Kidney (tissue), 22 donors: ENCODE measurements at places on chromosomes 16 and 17.
A peak's percentile ranks its signal among the peaks of the same experiment; 100 is the strongest.

DNA sequence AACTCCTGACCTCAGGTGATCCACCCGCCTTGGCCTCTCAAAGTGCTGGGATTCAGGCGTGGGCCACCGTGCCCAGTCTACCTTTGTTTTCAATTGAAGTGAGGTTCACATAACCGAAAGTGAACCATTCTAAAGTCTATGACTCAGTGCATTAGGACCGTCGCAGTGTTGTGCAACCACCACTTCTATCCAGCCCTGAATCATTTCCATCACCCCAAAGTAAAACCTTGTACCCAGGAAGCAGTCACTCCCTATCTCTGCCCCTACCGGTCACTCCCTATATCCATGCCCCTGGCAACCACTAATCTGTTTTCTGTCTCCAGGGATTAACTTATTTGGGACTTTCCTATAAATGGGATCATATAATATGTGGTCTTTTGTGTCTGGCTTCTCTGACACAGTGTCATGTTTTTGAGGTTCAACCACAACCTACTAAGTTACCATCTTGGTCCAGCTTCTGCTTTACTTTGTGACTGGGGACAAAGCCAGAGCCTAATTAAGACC is 28.3 kb upstream of the CDC42EP4 start:
- DNase-seq: no peak

GRCh38 chr16:12339686-12340085 is 363.2 kb downstream of the SNX29 start:
- DNase-seq: no peak

- DNase-seq: no peak
Observed at GRCh38 chr16:51326131-51326856, 175.2 kb upstream of the SALL1 start.

DNA sequence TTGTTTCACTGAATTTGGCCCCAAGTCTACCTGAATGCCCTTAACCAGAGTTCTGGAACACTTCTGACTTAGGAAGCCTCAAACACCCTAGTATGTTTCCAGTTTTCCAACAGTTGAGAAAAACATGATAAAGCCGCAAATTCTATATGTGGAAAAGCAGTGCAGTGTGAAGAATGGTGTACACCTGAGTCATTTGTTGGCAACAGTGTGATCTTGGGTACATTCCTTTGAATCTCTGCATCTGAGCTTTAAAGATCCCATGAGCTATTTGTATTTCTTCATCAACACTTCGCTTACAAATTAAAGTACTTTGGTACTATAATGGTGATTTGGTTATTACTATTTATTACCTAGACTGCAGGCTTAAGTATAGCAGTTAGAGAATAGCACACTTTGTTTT is 93.6 kb upstream of the TBX2 start:
- DNase-seq: no peak

GRCh38 chr17:41888332-41888965 is 23.2 kb upstream of the KLHL11 start:
- DNase-seq: no peak

DNA sequence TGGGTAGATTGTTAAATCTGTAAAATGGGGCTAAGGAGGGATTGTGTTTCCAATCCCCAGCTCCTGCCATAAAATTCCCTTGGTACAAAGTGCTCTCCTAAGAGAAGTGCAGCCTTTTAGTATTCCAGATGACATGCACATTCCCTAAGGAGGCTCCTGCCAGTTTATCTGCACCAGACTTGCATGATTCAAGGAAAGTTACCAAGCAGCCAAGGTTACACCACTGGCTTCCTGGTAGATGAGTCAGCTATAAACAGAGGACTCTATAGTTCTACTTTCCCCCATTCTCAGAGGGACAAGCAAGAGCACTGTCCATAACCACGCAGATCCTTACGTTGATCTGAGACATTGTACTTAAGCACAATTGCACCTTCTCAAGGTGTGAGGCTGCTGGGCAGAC is 1.9 kb downstream of the CALB2 start:
- DNase-seq: no peak

DNA sequence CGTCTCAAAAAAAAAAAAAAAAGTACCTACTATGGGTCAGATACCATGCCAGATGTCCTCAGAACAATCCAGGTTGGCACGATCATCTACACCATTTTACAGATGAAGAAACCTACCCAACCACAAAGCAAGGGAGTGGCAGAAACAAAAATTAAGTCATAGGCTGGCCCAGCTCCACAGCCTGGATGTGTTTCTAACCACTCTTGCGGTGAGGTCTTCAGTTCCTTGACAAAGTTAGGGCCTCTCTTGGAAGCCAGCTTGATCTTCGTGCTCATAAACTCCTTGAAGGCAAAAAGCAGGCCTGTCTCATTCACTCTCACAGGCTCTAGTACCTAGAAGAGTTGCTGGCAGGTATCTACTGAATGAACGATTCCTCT is 6.2 kb downstream of the GGA2 start:
- DNase-seq: peak; percentile 4

DNA sequence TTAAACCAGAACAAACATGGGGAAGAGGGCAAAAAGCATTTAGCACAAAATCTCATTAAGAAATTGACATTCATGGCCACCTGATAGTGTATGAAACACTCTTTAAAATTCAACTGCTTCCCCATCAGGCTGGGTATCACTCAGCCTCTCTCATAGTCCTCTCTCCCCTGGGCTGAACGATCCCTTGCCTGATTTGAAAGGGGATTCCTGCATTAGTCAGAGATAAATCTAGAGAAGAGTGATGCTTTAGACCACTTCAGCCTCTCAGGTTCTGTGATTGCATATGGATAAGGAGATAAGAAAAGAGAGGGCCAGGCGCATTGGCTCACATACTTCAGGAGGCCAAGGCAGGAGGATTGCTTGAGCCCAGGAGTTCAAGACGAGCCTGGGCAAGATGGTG is 280.0 kb downstream of the SOX9 start:
- no peak for DNase-seq

GRCh38 chr17:6501359-6501758 is 55.0 kb downstream of the PITPNM3 start:
- DNase-seq: no peak

DNA sequence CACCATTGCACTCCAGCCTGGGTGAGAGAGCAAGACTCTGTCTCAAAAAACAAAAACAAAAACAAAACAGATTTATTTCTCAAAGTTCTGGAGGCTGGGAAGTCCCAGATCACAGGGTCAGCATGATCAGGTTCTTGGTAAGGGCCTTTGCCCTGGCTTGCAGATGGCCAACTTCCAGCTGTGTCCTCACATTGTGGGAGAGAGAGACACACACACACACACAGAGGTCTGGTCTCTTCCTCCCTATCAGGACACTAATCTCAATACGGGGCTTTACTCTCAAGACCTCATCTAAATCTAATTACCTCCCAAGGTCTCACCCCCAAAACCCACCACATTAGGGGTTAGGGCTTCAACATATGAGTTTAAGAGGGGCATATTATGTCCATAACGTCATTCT is 26.4 kb upstream of the TAOK1 start:
- no peak for DNase-seq

DNA sequence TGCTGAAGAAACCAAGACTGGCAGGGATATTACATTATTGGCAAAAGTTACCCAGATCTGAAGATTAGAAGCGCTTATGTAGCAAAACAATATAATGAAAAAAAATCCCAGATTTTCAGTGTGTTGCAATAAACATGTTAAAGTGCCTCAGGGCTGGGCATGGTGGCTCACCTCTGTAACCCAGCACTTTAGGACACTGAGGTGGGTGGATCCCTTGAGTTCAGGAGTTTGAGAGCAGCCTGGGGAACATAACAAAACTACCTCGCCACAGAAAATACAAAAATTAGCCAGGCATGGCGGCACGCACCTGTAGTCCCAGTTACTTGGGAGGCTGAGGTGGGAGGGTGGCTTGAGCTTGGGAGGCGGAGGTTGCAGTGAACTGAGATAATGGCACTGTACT is 6.8 kb downstream of the ZNF207 start:
- no peak for DNase-seq

DNA sequence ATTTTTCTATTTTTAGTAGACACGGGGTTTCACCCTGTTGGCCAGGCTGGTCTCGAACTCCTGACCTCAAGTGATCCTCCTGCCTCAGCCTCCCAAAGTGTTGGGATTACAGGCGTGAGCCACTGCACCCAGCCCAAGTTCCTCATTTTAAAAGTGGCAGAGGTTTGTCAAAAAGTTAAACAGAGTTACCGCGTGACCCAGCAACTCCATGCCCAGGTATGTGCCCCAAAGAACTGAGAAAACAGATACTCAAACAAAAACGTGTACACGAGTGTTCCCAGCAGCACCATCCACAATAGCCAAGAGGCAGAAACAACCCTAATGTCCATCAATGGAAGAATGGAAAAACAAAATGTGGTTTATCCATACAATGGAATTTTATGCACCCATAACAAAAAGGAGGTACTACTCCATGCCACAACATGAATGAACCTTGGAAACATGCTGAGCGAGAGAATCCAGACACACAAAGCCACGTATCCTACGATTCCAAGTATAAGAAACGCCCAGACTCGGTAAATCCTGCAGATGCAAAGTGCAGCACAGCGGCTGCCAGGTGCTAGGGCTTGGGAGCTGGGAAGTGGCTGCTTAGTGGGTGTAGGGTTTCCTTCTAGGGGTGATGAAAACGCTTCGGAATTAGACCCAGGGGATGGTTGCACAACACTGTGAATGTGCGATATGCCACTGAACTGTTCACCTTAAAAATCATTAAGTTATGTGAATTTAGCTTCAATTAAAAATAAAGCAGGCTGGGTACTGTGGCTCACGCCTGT is 24.8 kb downstream of the ADCY9 start:
- DNase-seq: no peak

DNA sequence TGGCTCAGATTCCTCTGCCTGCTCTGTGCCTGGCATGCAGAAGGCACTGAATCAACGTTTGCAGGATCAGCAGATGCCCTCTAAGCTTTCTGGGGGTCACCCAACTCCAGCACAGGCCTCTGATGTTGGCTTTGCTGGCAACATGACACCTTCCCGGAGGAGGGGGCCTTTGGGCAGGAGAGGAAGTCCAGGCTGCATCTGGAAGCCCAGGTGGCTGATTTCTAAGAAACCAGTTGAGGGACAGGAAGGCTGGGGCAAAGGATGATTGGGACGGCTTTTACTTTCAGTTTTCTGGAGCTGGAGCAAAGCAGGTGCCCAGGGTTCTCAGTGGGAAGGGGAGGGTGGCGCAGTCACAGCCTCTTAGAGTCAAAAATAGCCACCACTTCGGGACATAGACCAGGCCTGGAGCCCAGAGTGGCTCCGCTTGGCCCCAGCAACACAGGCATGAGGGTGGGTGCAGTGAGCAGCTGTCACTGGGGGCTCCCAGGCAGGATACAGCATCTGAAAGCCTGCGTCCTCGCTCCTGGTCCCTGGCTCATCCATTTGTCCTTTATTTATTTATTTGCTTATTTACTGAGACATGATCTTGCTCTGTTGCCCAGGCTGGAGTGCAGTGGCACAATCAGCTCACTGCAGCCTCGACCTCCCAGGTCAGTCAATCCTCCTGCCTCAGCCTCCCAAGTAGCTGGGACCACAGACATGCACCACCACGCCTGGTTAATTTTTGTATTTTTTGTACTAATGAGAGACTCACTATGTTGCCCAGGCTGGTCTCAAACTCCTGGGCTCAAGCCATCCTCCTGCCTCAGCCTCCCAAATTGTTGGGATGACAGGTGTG is 15.1 kb downstream of the SOCS1 start:
- no peak for DNase-seq

GRCh38 chr17:27989046-27989445 is 53.4 kb upstream of the NLK start:
- no peak for DNase-seq

- DNase-seq: no peak
Observed at GRCh38 chr17:44971776-44972483, 3.8 kb upstream of the C1QL1 start.

DNA sequence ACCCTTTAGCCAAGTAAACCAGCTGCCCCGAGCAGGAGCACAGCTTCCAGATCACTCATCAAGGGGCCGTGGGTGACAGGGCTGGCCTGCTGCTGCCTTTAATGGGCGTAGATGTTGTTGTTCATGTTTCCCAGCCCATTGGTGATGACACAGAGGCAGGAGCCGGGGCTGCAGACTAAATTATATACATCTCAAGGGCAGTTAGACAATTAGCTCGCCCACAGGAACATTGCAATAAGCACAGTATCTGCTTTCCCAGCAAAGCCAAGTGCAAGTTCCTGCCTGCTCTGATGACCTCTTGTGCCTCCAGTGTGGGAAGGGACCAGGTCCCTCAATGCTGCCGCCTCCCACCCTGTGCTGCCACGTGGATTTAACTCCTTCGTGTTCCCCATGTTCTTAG is 485.8 kb downstream of the MAF start:
- DNase-seq: no peak

DNA sequence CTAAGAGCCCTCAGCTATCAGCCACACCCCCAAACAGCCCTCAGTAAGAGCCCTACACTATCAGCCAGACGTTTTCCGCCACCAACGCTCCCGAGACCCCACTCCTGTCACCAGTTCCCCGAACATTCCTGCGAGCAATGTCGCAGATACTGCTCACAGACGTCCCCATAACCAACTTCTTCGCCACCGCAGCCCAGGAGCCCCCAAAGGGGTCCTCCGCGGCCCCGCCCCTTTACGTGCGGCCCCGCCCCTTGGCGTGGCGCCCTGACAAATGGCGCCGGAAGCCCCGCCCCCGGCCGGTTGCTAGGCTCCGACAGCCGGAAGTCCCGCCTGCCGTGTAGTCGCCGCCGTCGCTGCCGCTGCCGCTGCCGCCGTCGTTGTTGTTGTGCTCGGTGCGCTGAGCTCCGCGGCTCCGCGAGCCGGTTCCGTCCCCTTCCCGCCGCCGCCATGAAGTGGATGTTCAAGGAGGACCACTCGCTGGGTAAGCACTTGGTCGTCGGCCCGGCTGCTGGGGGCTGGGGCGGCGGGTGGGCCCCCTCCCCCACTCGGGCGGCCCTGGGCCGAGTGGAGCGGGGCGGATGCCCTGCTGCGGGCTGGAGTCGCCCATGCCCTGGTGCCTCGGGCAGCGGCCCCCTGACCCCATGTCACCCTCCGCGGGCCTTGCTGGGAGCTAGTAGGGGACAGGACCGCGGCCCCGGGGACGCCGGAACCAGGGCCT is at the start of gene GABARAPL2:
GABARAPL2 (plus strand) TSS at position 340 of the 718 bp plus-strand sequence; CDS start at position 448, 108 bp downstream.
- DNase-seq: peak; percentile 94

DNA sequence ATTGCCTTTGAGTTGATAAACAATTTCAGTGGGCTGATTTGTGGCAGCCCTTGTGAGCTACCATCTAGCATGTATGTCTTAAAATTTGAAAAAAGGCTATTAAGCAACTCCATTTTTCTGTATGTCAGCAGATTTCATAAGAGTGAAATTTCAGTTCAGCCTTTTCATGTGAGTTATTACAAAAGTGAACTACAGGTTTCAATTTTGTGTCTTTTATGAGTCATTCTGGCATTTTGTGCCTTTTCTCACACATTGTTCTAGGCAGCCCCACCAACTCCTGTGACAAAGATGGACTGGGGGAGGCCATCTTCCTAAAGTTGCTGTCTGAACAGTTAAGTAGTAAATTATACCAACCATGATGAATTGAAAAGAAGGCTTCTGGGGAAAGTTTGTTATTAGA is 52.1 kb downstream of the USP10 start:
- no peak for DNase-seq

DNA sequence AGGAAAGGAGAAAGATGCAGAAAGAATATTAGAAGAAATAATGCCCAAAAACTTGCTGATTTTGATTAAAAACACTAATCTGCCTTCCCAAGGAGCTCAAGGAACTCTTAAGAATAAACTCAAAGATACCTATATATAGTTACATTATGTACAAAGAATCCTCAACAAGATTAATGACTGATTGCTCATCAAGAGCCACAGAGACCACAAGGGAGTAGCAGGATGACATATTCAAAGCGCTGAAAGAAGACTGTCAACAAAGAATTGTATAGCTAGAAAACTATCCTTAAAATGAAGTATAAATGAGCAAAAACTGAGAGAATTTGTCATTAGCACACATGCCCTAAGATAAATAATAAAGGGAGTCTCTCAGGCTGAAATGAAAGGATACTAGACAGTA is 6.2 kb downstream of the LPCAT2 start:
- DNase-seq: no peak
